ENCODE measurements at places on chromosomes 5 and 9.

GRCh38 chr9:93121316-93122241 lies 12.5 kb downstream of the NINJ1 start:
- DNase-seq: no peak

GRCh38 chr9:99340281-99340680 lies 118.2 kb downstream of the SEC61B start:
- DNase-seq: no peak

- DNase-seq: no peak
Measured at GRCh38 chr9:84857211-84857610, 187.7 kb downstream of the NTRK2 start.

DNA sequence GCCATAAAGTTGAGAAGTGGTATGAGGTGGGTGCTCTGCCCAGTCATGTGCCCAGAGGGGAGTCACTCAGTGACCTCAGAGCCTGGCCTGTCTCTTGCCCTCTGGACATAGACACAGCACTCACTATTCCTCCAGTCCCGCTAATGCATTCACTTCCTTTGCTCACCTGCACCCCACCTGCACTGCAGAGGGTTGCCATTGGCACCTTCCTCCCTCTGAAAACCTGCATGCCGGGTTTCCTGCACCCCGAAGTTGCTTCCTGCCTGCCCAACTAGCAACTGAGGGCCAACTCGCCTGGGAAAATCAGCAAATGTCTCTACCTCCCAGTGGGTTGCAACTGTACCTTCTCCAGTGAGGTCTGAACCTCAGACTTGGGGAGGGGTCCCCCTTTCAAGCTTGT lies 48.1 kb upstream of the SPTLC1 start:
- DNase-seq: no peak

DNA sequence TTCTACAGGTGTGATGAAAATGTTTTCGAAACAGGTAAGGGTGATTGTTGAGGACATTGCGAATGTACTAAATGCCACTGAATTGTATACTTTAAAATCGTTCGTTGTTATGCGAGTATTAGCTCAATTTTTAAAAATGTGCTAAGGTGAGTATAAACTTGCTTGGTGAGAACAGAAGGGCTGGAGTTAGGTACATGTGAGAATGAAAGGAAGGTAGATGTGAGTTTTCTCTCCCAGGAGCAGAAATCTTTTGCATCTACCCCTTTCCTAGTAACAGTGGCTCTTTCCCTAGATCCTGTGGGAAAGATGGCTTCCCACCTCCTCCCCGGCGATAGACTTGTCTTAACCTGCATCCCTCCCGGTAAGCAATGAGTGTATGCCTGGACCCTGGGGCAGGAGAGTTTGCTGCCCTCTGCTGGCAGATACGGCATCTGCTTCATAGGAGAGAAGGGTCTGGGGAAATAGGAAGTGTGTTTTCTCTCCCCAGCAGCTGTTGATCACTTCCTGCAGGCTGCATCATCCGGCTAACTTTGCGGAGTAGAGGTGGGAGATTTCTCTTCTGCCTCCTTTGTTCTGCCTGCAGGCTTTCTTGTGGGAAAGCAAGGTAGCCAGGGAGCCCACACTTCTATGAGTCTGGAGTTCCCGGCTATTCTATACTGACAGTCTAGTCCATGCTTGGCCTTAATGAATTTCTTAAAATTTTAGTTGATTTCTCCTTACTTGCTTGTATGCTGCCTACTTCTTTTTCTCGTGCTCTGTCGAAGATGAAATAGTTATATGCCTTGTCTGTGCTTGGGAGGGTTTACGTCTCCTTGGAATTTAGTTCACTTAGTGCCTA lies 373.3 kb upstream of the SEMA6A start:
- peak; percentile 85 for DNase-seq

DNA sequence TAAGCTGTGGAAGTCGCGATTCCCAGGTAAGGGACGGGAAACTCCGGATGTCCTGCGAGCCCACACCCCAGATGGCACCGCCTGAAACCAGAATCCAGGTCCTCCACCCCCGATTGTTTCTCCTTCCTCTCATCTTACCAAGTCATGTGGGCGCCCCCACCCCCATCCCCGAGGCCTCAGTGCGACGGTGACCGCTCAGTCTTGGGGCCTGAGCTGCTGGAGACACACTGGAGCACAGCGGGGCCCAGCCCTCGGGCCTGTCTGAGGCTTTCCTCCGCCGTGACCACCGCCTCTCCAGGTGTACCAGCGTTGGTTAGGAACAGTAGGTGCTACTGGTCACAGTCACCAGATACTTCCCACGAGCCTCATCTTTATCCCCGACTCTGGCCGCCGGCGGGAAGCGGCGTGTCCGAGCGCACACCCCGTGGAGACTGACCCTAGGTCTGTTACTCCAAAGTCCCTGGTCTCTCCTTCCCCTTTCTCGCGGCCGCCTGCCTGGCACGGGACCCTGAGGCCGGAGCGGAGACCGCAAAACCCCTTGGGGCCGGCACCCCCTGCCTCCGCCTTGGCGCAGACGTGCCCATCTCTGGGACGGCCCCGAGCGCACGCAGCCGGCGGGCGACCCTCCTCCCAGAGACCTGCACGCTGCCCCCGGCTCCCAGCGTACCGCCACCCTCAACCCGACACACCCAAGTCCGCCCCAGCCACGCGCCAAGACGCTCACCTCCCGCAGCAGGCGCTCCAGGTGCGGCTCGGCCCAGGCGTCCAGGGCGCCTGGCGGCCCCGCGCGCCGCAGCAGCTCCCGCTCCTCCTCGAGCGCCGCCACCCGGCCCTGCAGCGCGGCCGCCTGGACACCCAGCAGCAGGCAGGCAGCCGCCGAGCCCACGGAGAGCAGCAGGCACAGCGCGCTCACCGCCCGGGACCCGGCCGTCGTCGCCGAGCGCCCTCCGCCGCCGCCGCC lies 733 bp downstream of the COL23A1 start:
- no peak for DNase-seq

DNA sequence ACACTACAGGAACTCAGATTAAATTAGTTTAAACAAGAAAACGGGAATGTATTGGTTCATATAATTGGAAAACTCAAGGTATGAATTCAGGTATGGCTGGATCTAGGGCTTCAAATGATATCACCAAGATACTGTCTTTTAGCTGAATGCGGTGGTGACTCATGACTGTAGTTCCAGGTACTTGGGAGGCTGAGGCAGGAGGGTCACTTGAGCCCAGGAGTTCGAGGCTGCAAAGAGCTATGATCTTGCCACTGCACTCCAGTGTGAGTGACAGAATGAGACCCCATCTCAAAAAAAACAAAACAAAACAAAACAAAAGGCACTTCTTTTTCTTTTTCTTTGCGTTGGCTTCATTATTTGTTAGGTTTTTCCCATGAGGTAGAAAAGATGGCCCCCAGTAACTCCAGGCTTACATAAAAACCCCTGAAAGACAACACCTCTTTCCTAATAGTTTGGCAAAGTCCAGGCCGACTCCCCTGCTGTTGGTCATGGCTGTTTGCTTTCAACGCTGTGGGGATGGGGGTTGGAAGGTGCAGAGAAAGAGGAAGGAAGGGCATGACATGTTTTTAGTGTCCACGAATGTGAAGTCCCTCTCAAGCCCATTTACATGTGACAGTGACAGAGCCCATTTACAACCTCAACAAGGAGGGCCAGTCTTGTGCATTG lies 39.8 kb upstream of the CRB2 start:
- peak; percentile 44 for DNase-seq

DNA sequence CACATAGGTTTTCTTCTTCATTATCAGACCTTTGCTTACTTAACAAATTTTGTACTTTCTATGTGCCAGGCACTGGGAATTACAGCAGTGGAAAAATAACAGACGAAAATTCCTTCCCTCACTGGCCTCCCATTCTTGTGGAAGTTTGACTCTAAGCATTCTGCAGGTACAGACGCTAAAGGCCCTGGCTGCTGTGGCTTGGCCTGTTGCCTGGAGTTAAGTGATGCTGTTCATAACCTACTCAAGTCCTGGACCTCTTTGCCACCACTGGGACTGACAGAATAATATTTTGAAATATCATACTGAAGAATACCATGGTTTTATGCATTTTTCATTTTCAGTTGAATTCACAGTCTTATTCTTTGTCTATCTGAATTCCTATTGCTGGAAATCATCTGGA lies 97.3 kb upstream of the SPATA31C2 start:
- DNase-seq: no peak

- DNase-seq: no peak
Measured at GRCh38 chr5:139660105-139660922, 12.2 kb downstream of the CXXC5 start.

DNA sequence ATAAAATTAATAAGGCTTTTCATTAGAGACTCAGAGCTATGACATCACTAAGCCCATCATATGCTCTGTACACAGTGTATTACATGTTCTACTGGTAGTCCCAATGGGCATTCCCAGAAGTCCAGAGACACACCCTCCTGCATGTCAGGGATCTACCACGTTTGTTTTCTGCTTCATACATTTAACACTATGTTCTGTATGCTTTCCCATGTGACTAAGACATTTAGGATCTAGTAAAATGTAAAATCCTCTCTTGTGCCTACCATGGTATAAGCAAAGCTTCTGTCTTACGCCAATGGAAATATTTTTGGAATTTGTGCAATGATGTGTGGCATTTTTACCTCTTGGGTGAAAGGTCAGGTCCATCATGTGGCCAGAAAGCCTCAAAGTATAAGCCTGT lies 192.4 kb downstream of the ADAMTSL1 start:
- DNase-seq: no peak

DNA sequence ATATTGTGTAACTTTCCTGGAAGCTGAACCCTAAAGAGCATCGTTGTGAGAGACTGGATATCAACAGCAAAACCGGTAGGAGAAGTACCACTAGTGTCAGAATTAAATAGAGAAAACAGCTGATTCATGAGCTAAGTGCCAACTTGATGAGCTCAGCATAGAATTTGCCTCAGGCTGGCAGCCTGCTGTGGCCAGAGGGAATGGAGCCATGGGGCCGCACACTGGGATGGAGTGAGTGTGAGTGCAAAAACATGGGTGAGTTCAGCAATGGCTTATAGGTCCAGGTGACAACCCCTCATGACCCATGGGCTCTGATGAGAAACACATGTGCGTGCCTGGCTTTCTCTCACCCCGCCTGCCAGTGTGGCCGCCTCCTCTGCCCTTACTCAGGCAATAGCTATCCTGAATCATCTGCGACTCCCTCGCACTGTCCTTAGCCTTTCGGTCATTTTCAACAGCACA lies 25.4 kb downstream of the ADAMTS16 start:
- no peak for DNase-seq

DNA sequence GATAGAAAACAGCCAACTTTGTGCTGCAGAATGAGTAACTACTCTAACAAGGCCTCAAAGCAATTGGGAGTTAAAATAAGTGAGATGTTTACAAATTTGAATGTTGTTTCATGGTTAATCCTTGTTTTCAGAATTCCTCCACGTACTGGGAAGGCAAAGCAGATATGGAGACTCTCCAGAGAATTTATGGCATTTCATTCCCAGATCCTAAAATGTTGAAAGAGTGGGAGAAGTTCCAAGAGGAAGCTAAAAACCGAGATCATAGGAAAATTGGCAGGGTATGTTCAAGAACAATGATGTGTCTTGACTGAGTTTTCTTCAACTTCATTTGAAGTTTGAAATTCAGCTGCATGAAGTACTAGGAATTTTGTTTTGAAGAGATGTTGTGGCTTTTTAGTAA lies 16.4 kb downstream of the TARS1 start:
- no peak for DNase-seq

DNA sequence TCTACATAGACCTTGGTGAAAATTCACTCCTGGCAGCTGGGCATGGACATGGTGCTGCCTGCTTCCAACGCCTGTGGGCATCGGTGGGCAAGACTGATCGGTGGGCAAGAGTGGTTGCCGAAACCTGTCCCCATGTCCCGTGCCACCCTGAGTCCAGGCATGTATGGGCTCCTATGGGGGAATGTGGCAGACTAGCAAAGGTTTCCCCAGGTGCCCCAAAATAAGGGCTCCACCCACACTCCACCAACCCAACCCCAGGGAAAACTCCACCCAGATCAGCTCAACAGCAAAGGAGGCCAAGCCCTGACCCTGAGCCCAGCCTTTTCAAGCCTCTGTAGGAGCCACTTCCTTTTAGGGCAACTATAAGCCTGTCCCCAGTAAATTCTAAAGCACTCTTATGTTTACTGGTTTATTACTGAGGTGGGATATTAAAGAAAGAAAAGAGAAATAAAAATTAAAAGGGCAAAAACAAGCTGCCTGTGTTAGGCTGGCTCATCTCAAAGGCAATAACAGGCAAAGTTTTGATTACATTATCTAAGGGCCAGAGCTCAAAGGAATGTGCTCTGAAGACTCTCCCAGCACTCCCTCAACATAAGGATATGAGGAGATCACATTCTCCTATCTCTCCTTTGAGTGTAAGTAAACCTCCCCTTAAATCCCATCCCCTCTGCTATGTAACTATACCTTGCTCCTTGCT lies 8.9 kb upstream of the SPATA31E1 start:
- DNase-seq: no peak

- DNase-seq: no peak
Measured at GRCh38 chr5:15133456-15133965, 261.9 kb upstream of the ANKH start.

DNA sequence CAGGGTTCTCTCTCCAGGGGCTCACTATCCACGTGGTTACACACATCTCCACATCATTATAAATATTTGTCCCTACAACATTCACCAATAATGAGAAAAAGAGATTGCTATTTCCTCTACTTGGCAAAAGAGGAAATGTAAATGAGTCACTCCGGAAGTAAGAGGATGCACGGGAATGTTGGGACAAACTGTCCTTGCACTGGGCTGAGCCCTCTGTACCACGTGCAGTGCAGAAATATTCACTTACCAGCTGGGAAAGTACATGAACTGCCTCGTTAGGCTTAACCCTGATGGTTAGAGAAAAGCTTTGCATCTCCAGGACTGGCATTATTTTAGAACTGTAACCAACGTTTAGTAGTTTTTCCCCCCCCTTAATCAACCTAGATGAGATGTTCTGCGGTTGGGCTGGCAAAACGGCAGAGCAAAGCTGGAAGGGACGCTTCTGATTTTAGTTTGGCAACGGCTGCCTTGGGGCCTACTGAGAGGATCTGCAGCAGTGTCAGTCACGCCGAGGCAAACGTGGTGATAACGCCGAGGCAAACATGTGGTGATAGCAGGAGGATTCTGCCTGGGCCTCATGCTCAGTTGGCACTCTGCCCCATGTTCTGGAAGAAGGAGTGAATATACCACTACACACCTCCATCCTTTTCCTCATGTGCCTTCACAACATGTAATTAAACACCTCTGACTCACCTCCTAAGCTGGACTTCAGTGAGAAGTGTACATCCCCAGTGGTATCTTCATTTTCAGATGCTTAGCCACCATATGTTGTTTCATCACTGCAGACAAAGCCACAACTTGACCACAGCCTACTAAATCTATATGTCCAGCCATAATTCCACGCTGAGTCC lies 661.4 kb upstream of the KLF4 start:
- DNase-seq: no peak

DNA sequence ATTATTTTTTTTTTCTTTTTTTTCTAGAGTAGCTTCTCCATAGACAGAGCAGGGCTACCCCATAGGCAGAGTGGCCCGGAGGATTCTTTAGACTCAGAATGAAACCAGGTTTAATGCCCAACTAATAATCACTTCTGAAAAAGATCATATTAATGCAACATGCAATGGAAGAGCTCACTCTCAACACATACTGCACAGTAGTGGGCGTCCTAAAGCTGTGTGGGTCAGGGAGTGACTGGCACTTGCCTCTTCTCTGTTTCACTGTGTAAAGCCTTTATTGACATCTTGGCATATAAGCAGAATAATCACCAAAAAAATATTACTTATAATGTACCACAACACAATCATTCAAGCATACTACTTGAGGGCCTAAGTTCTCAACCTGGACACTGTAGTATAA lies 11.1 kb downstream of the PWWP2A start:
- DNase-seq: no peak
